ENCODE measurements at places on chromosomes 2 and 18.

GRCh38 chr2:57453945-57454344 is 592.7 kb upstream of the VRK2 start:
- DNase-seq = no peak

GRCh38 chr2:30408961-30409387 is 38.1 kb upstream of the LCLAT1 start:
- DNase-seq = no peak

- DNase-seq = no peak
Observed at GRCh38 chr18:74171910-74172606, 23.7 kb downstream of the TIMM21 start.

DNA sequence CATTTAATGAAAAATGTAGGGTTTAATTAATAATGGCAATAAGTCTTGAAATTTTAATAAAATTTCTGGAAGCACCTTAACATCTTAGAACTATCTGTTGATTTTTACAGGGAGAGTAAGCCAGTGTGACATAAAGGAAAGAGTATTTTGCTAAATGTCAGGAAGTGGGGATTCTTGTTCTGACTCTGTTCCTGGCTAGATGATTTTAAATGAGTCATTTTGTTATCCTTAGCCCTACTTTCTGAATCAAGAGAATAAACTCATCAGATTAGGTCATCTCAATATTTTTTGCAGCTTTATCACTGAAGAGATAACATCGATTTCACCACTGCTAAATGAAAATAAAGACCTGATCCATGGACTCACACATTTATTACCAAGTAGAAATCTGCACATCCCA is 377.5 kb upstream of the CYRIA start:
- no peak for DNase-seq

DNA sequence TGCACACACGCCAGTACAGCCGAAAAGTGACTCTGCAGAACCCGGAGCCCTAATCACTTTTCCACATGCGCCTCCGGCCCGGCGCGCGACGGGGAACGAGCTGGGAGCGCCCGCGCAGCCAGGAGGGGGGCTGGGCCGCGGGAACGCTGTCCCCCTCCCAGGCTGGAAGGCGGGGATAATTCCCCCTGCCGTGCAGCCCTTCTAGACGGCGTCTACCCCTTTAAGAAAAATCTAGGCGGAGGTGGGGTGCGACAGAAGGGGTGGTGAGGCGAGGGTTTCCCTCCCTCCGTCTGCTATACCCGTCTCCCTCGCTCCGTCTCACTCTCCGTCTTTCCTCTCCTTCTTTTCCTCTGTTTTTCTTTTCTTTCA is 2.4 kb downstream of the CYP26B1 start:
- no peak for DNase-seq

DNA sequence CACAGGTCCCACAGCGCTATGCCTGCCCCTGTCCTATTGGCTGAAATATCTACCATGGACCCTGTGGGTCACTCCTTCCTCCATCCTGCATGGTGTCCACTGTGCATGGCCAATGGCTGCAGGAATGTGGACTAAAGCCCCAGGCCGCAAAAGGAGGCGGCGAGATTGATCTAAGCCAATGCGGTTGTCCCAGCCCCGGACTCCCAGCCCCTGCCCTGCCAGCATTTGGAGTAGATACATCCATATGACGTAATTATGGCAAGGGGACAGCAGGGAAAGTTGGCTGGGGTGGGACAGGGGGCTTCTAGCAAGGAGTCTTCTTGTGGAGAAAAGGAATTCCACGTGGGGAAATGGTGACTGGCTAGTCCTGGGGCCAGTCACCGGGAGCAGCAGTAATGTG is 11.4 kb upstream of the ZNF516 start:
- DNase-seq = no peak

- DNase-seq = no peak
Observed at GRCh38 chr2:148103946-148104345, 83.1 kb downstream of the MBD5 start.

- DNase-seq = no peak
Observed at GRCh38 chr2:181319286-181319685, 137.9 kb upstream of the ITGA4 start.

- no peak for DNase-seq
Observed at GRCh38 chr2:181877181-181877664, 14.3 kb upstream of the ITPRID2 start.

GRCh38 chr2:217521820-217522219 is 481.0 kb downstream of the TNS1 start:
- no peak for DNase-seq

GRCh38 chr18:32759611-32760167 is 13.1 kb downstream of the KLHL14 start:
- no peak for DNase-seq

- no peak for DNase-seq
Observed at GRCh38 chr2:113126845-113127645, at the start of gene IL1RN. Gene IL1RN (plus strand): TSS chr2:113127598. CDS start chr2:113127625, 27 bp downstream.

DNA sequence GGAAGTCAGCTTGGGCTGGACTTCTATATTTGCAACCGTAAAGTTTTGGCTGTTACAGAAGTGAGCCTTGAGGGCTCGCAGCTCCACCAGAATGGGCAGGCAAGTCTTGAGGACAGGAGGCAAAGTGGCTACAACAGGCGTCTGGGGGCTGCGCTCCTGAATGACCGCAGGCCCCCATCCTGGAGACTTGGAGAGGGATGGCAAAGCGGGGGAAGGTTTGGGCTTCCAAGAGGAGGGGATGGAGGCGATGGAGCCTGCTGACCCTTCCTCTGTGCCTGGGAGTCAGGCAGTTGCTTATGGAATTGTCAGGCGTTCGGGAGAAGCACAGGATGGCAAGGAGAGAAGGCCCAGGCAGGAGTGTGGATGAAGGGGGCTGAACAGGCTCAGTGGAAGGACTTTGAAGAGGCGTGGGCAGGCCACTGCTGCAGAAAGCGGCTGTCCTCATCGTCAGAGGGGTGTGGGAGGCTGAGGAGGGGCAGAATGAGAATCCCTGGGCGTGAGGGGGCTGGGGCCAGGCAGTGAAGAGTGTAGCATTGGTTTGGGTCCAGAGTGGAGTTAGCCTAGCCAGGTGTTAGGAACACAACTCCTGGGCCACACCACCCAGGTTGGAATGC is 72.3 kb downstream of the INHBB start:
- DNase-seq = no peak

DNA sequence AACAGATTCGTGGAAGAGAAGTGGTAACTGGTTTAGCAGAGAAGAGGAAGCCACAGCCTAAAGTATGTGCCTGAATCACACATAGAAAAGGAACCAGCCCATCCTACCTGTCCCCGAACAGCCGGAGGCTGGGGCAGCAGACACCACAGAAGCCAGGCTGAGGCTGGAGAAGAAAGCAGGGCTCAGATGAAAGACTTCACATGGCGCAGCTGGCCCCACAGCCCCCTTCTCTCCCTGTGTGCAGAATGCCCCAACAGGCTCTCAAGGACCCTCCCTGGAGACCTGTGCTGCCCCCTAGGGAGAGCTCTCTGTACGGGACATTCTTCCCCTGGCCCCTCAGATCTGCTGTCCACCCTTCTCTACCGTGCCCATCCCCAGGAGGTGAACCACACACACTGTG is 83.5 kb upstream of the RAB12 start:
- DNase-seq = no peak

DNA sequence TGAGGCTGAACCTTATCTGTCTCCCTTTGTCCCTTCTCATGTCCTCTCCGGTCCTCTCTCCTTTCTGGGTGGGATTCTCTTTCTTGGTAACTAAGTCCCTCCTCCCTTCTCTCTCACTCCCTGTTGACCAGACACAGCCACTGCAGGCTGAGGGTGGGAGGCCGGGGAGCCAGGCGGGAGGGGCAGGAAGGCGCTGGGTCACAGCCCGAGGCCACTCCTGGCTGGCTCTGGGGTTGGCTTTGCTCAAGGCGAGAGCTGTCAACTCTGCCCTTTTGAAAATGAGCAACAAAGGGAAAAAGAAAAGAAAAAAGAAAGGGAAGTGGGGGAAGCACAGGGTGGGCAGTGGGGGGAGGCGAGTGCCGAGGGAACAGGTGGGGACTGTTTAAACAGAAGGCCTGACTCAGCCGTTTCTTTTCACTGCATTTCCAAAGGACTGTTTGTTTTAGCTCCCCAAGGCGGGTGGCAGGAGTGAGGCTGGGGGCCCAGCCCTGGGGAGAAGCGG is 70.5 kb upstream of the IGFBP5 start:
- DNase-seq = no peak

GRCh38 chr18:42242758-42243157 is 287.7 kb downstream of the PIK3C3 start:
- DNase-seq = no peak

GRCh38 chr2:18585526-18585925 is 3.8 kb downstream of the NT5C1B start:
- no peak for DNase-seq

- DNase-seq = no peak
Observed at GRCh38 chr2:156309167-156309566, 23.4 kb downstream of the NR4A2 start.

- no peak for DNase-seq
Observed at GRCh38 chr2:41879235-41879916, 168.4 kb upstream of the PKDCC start.

GRCh38 chr2:217291259-217291658 is 431.4 kb upstream of the TNP1 start:
- no peak for DNase-seq

DNA sequence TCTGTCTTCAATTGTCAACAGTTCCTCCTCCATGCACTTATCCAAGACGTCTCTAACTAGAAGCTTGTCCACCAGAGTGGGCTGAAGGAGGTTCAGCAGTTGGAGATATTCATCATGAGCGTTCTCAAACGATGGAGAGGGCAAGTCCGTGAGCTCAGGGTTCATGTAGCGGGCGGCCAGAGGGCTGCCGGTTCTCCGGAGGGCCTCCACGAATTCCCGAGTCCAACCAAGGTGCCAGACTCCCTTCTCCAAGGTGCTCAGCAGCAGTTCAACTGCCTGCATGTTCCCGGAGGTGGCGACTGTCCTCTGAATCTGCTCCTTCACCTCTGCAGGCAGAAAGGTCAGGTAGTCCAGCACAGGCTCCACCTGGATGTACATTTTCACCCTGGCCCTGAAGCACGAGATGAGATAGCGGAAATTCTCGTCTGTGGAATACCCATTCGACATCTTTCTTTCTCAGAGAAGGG is 590 bp downstream of the IFIH1 start:
- DNase-seq = no peak

DNA sequence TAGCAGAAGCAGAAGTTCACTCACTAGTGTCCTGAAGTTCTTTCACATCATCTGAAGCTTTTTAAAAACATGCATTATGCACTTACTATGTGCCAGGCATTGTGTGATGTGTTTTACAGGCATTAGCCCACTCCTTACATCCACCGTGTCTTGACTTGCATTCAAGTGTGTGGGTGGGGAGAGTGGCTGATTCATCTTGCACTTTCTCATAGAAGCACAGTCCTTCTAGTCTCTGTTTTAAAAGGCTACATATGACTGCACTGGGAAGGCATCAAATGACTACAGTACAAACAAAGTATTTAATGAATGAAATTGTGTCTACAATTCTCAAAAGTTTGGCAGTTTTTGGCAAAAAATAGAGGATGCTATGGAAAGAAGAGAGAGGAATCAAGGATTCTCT is 21.6 kb upstream of the DSC3 start:
- DNase-seq = no peak

DNA sequence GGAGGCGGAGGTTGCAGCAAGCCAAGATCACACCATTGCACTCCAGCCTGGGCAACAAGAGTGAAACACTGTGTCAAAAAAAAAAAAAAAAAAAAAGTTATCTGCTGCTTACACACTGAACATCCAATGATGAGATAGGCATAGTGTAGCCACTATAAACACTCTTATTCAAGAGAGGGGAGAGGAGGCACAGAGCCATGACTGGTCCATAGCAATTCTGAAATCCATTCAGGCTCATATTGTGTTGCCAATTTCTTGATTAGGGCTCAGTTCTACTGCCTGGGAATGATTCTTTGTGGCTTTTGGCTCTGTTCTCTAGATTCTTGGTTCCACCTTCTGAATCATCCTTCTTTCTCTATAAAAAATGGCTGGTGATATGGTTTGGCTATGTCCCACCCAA is 136.1 kb downstream of the ZFP36L2 start:
- no peak for DNase-seq

GRCh38 chr2:141863964-141864363 is 266.9 kb downstream of the LRP1B start:
- no peak for DNase-seq

- no peak for DNase-seq
Observed at GRCh38 chr2:213281156-213281555, 3.1 kb upstream of the SPAG16 start.

DNA sequence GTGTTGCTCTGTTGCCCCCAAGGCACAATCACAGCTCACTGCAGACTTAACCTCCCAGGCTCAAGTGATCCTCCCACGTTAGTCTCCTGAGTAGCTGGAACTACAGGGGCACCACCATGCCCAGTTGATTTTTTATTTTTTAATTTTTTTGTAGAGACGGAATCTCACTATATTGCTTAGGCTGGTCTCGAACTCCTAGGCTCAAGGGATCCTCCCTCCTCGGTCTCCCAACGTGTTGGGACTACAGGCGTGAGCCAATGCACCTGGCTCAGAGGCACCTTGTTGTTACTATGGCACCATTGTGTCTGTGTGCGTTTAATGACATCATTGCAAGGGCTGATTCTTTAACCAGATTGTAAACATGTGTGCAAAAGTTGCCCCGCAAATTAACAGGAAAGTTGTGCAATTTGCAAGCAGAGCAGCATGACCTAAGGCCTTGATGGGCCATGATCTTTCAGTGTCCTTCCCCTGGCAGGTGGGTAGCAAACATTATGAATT is 22.6 kb downstream of the TCF23 start:
- DNase-seq = no peak

- DNase-seq = no peak
Observed at GRCh38 chr2:227082286-227082685, 81.7 kb downstream of the COL4A4 start.

GRCh38 chr2:205633994-205634393 is 48.3 kb upstream of the NRP2 start:
- DNase-seq = no peak

- no peak for DNase-seq
Observed at GRCh38 chr2:173681881-173682650, 283.1 kb downstream of the SP3 start.

GRCh38 chr18:59918320-59918755 is 18.5 kb downstream of the PMAIP1 start:
- no peak for DNase-seq

DNA sequence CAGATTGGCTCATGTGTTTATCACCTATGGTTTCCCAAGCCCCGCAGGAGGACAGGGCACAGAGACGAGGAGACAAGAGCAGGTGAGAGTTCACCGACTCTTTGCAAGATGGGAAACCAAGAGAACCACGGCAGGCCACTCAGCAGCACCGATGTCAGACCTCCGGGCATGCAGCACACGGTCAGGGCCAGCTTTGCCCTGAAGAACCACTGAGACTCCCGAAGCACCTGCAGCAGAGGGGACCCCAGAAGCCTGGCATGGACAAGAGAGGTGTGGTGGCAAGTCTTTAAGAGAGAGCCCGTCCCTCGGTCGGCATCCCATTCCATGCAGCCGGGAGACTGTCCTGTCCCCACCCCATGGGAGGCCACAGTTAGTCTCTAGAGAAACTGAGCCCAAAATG is 36.6 kb upstream of the TAF1B start:
- no peak for DNase-seq

DNA sequence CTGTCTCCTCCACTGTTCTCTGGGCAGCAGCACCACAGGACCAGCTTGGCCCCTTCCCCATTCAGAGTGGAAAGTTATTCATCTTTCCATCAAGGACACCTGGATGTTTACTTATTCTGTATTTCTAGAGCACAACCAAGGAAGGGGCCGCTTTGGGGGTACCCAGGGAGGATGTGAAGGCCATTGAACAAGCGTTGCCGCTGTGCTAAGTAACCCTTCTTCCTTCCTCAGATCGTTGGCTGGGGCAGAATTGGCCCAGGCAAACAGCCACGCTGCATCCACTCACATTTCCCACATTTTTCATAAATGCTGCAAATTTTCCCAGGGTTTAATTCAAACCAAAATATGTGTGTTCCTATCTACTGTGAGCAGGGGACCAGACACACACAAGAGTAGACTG is 76.2 kb upstream of the NPAS2 start:
- DNase-seq = no peak
